Fibroblast of lung (primary cell): ENCODE measurements at places on chromosomes 3 and 15. TPM values are rescaled to one million over a fixed set of nuclear protein-coding genes. Genes with fewer than 3 reads are reported as not detected.

Gene ZNF662
- total RNA-seq, result 3.3 and 5.6 TPM in 2 replicates

Gene SLC6A11
- not detected in 2 replicates for total RNA-seq

Gene TICRR
- total RNA-seq, result 0.26 and 1.2 TPM in 2 replicates

Gene HES1
- 0.17 and 0.51 TPM in 2 replicates for total RNA-seq

Gene STAB1
- under 0.01 TPM in 2 replicates for total RNA-seq

Gene SNX33
- total RNA-seq, result 19.5 and 24.6 TPM in 2 replicates

Gene CAMKV
- not detected in 2 replicates for total RNA-seq

Gene SLC24A5
- total RNA-seq, result not detected in 2 replicates

Gene GOLGA6L7
- not detected in 2 replicates for total RNA-seq

Gene APBA2
- total RNA-seq, result 18.2 and 20.3 TPM in 2 replicates

Gene HYAL2
- 50.6 and 52.5 TPM in 2 replicates for total RNA-seq

Gene FGF12
- 0.17 TPM in 1 of 2 replicates, not detected in the other for total RNA-seq

Gene MNS1
- 1.8 and 2.1 TPM in 2 replicates for total RNA-seq

Gene UPK1B
- not detected in 2 replicates for total RNA-seq

Gene TLR9
- total RNA-seq, result under 0.01 TPM in 1 of 2 replicates, not detected in the other

Gene PLSCR2
- total RNA-seq, result 0.17 TPM in 1 of 2 replicates, not detected in the other

Gene COL6A5
- under 0.01 and 0.66 TPM in 2 replicates for total RNA-seq

Gene LYZL4
- not detected in 2 replicates for total RNA-seq

Gene RBPMS2
- under 0.01 TPM in 1 of 2 replicates, not detected in the other for total RNA-seq

Gene EFCC1
- total RNA-seq, result not detected in 2 replicates

Gene ACAA1
- 26.5 and 41.0 TPM in 2 replicates for total RNA-seq

Gene MGLL
- total RNA-seq, result 15.2 and 60.1 TPM in 2 replicates

Gene CCDC39
- under 0.01 TPM in 2 replicates for total RNA-seq

Gene AGBL1
- total RNA-seq, result not detected in 2 replicates

Gene LIPC
- total RNA-seq, result 3.1 and 4.0 TPM in 2 replicates

Gene FSIP1
- 3.9 and 5.1 TPM in 2 replicates for total RNA-seq

Gene P2RY12
- total RNA-seq, result 1.8 and 2.5 TPM in 2 replicates

Gene GOLGA8Q
- 0.33 and 1.3 TPM in 2 replicates for total RNA-seq

Gene RNF111
- 12.6 and 19.3 TPM in 2 replicates for total RNA-seq

Gene DENND6A
- total RNA-seq, result 13.4 and 14.1 TPM in 2 replicates

Gene ALDH1A3
- total RNA-seq, result 32.5 and 73.7 TPM in 2 replicates

Gene CCR5
- total RNA-seq, result under 0.01 TPM in 2 replicates

Gene EPHB3
- total RNA-seq, result 3.9 and 7.6 TPM in 2 replicates

Gene NR1I2
- total RNA-seq, result under 0.01 TPM in 1 of 2 replicates, not detected in the other

Gene C3orf70
- 0.26 and 0.33 TPM in 2 replicates for total RNA-seq

Gene CELF6
- 0.17 and 0.26 TPM in 2 replicates for total RNA-seq

Gene RLBP1
- total RNA-seq, result not detected in 2 replicates

Gene VGLL3
- 41.1 and 53.7 TPM in 2 replicates for total RNA-seq

Gene SELENOT
- 52.1 and 130 TPM in 2 replicates for total RNA-seq

Gene DUOX2
- total RNA-seq, result not detected in 2 replicates

Gene PPP4R2
- total RNA-seq, result 65.6 and 86.5 TPM in 2 replicates

Gene RBP2
- not detected in 2 replicates for total RNA-seq

Gene CRELD1
- 15.7 and 50.2 TPM in 2 replicates for total RNA-seq

Gene CHRM5
- total RNA-seq, result not detected in 2 replicates

Gene P2RY1
- 3.6 and 7.6 TPM in 2 replicates for total RNA-seq

Gene RPL29
- 1,076 and 1,351 TPM in 2 replicates for total RNA-seq

Gene HAUS2
- 19.8 and 25.3 TPM in 2 replicates for total RNA-seq

Gene CCR3
- total RNA-seq, result 0.17 and 0.26 TPM in 2 replicates

Gene CIP2A
- total RNA-seq, result 5.4 and 10.1 TPM in 2 replicates

Gene GABRR3
- not detected in 2 replicates for total RNA-seq

Gene CHRD
- total RNA-seq, result 1.3 and 4.8 TPM in 2 replicates

Gene FEZF2
- not detected in 2 replicates for total RNA-seq
